Body of pancreas (tissue), 4 donors: ENCODE measurements at places on chromosomes 7 and 10. TPM values are rescaled to one million over a fixed set of nuclear protein-coding genes. Genes with fewer than 3 reads are reported as not detected.
A peak's percentile ranks its signal among the peaks of the same experiment; 100 is the strongest.

PRPS1L1 gene
- not detected for total RNA-seq

GRCh38 chr7:38310591-38311101 lies 37.2 kb upstream of the TARP start:
- peak; percentile 61 for DNase-seq

DNA sequence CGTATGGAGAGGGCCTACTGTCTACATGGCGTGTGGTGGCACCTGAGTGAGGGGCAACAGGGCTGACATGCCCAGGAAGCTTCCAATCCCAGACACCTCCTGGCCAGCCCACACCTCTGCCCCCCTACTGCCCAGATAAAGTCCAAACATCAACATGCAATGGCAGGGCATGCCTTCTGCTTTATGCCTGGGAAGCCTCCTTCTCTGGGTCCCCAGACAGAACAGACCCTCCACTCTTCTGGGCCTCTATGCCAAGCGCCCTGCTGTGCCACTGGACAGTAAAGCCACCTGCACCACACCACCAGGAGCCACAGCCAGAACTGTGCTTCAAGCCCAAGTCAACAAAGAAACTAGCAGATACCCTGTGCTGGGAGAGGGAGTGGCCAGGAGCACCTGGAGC lies 12.5 kb downstream of the TMEM72 start:
- no peak for DNase-seq

GRCh38 chr10:29041616-29042015 lies 247.3 kb upstream of the LYZL1 start:
- no peak for DNase-seq

RHBDD2 gene
- total RNA-seq: 18.7 TPM

- peak; percentile 29 for DNase-seq
Observed at GRCh38 chr7:152894295-152895170, 135.0 kb downstream of the ACTR3B start.

DNA sequence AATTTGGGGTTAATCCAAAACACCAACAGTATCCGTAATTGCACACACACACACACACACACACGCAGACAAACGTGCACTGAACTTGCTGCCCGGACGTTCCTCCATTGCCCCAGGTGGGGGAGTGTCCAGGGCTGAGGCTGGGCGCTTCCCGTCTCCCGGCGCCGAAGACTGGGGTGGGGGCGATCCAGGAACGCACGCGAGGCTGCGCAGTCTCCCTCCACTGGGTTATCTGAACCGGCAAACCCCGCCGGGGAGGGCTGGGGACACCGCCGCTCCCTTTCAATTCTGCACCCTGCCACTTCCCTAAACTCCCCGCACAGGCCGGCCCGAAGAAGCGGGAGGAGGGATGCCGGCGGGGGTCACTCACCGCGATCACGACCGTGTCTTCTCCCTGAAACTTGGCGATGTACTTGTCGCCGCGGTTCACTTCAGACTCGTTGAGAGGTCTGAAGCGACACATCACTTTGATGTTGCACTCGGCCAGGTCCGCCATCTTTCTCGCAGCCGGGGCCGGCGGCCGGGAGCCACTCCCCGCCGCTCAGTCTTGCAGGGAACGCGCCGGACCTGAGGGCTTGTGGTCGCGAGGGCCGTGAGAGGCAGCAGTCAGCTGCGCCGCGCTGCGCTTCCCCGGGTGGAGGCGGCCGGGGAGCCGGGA lies 618 bp downstream of the KIF5B start:
- peak; percentile 65 for DNase-seq

SPAG6 gene
- total RNA-seq: 0.26 TPM

TBX20 gene
- total RNA-seq: not detected

DNA sequence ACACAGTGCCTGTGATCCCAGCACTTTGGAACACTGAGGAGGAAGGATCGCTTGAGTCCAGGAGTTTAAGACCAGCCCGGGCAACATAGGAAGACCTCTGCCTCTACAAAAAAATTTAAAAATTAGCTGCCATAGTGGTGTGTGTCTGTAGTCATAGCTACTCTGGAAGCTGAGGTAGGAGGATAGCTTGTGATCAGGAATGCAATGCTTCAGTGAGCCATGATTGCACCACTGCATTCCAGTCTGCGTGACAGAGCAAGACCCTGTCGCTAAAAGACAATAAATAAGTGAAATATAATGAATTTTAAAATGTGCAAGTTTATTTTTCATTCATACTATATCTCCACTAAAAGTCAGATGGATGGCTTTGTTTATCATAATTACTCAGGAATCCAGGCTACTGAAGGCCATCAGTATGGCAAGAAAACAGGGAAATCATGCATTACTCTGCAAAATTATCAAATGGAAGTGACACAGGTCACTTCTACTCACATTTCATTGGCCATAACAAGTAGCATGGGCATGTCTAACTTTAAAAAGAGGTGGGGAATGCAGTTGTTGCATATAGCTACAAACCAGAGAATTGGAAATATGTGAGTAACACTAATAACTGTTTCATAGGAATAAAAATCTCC lies 32.9 kb upstream of the FAM3C start:
- no peak for DNase-seq

DNA sequence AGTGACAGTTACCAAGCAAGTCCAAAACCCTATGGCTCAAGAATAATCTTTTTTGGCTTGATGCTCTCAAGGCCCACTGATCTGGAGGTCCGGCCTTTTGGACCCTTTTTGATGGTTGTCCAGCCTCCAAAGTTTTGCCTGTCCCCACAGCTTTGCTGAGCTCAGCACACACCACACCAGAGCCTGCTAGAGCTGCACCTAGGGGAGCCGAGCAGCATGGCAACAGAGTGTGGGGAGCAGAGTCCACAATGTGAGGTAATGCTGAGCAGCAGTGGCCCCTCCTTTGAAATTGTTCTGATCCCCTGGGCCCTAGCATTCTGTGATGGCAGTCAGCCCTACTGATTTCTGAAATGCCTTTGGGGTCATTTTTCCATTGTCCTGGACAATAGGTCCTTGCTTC lies 9.3 kb downstream of the GIMAP7 start:
- DNase-seq: no peak

GRCh38 chr10:46542567-46543465 lies 13.6 kb downstream of the GPRIN2 start:
- DNase-seq: no peak

- no peak for DNase-seq
Observed at GRCh38 chr7:157033483-157034473, 23.3 kb upstream of the MNX1 start.

DNA sequence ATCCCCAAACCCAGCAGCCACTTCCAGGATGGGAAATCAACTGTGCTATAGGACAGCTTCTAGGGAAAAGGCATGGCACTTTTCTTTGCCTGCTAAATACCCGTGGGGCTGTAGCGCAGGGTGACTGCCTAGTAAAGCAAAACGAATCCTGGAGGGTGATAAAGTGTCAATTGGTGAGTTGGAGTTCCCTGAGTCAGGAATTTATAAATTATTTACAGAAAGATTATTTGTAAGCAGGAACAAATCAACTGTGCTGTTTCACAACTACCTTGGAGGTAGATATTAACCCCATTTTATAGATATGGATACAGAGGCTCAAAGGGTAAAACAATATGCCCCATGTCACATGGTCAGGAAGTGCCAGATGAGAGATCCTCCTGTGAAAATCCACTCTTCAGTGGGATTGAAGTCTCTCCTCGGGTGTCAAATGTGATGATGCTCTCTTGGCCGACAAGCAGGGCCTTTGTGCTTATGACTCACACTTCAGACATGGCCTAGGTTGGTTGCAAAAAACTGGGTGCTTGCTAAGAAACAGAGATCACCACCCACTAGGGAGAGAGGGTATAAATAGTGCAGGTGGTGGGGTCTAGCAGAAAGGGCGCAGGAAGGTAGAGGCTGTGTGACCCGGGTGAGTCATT lies 383.2 kb upstream of the ZMIZ1 start:
- no peak for DNase-seq

DNA sequence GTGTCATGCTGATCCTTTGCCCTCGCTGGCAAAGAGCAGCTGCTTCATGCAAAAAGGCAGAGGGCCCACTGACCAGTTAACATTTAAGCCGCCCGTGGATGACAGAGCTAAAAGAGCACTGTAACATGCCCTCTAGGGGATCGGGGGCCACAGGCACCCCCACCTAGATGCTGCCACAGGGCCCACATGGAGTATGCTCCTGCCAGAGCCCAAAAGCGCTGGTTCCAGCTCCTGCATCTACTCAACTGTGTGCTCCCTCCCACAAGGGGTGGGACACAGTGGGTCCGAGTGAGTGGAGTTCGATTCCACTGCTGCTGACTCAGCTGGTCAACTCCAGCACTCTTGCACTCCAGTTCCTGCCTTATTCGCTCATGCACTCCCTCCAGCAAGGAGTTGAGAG lies 199.8 kb upstream of the CNTNAP2 start:
- DNase-seq: no peak

DNA sequence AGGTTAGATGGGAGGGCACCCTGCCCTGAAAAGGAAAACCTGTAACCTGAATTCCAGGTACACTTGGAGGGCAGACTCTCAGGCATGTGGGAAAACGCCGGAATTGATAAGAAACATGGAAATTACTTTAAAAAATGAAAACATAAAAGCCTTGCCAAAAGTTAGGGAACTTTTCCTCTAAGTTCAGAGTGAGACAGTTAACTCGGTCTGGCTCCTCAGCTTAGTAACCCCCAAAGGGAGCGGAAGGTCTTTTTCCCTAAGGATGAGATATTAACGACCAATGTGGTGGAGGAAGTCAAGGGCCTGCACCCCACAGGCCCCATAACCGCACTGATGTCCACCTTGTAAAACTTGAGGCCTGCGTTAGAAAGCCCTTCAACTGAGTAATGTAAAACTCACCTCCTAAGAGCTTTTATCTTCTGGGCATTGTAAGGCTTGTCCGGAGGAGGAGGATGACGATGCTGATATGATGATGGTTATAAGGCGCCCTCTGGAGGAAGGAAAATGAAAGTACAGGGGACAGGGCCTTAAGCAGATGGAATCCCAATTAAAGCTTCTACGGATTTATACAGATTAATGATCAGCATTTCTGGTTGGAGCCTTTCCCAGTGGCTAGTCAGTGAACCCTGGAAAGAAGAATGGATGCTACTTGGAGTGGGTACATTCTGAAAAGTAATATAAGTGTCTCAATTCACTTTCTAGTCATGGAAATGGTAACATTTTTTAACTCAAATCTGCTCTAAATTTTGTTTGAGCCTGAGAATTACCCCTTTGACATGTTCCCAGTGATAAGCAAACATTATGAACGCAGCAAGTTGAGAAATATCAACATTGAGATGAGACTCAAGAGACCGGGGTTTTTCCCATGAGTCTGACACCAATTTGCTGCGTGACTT lies 694 bp downstream of the COL1A2 start:
- DNase-seq: peak; percentile 64

DNA sequence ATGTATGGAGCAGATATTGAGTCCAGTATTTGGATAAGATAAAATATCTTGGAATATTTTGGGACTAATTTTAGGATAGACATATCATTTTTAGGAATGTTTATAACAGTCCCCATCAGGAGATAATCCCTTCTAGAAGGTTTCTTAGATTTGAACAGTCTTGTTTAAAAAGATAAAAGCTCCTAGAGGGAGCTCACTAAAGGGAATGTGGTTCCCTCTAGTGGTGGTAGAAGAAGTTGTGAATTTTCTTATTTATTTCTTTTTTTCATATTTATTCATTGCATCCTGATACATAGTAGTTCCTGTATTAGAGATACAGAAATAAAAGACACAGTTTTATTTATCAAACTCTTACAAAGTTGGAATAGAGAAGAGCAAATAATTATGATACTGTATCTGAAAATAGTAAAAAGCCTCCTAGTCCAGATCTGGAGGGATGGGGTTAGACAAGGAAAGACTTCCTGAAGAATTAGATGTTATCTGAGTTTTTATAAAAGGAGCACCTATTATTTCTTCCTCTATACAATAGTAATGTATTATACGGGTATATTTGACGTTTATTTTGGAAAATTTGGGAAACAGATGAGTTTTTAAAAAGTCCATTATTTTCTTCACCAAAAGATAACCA lies 24.5 kb upstream of the KLF14 start:
- no peak for DNase-seq

GRCh38 chr10:49488056-49488717 lies 50.7 kb downstream of the ERCC6 start:
- no peak for DNase-seq
